ENCODE measurements at places on chromosomes 13 and 19.

DNA sequence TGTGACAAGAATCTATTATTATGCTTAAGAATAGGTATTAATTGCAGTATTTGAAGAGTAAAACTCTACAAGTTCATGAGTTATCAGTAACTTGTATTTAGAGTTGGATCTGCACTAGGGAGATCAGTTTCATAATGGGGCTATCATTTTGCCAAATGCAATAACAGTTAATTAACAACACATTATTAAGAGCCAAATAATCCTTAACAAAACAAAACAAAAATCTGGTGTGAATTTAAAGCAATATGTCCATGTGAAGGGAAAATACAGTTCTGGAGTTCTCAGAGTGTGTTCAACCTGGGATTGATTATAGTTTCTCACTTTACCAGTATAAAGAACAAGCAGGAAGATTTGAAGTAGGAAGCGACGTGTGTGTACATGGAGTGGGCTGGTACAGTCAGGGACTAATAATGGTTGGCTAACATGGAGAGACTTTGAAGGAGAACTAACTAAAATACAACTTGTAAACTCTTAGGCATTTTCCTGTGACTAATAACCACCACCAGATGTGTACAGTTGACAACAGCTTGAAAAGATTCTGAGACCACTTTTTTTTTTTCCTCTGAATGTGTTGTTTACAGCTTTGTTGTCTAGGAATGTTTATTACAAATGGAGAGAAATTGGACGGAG, 58.5 kb downstream of the POSTN start:
- no peak for DNase-seq

GRCh38 chr19:56076498-56076897, 44.6 kb downstream of the ZNF787 start:
- DNase-seq: no peak

GRCh38 chr13:100604918-100605710, 16.5 kb upstream of the GGACT start:
- no peak for DNase-seq

- DNase-seq: no peak
Observed at GRCh38 chr19:5050067-5050656, 81.2 kb downstream of the KDM4B start.

- DNase-seq: no peak
Observed at GRCh38 chr19:33139165-33139564, 7.3 kb downstream of the WDR88 start.

DNA sequence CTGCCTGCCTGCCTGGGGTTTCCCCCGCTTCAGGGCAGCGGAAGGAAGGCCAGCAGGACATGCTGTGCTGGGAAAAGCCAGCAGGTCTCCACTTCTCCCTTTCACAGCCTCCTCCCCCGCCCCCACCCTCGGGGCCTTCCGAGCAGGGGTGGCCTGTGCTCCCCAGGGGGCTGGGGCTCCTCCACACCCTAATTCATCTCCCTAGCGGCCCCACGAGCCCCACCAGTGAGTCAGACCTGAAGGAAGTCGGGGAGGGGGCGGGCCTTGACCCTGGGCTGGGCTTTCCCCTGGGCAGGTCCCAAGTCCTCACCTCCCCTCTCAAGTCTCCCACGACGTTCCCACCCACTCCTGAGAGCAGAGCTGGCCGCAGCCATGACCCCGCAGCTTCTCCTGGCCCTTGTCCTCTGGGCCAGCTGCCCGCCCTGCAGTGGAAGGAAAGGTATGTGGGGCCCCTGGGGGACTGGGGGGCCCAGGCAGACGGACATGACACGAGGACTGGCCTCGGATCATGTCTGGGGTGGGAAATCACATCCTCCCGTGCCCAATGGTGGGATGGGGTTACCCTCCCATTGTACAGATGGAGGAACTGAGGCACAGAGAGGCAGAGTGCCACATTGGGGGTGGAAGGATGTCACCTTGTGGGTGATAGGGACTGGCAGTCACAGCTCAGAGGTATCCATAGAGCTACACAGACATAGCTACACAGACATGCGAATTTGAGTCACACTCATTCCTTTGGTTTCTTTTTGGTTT, at the start of gene EBI3:
TSS of gene EBI3 (plus strand) at position 345 of the 753 bp plus-strand sequence. CDS start at position 373, 28 bp downstream.
- DNase-seq: no peak

All from C1 segment of cervical spinal cord (tissue), 14 donors.